ENCODE measurements at places on chromosomes 3 and 15. TPM values are rescaled to one million over a fixed set of nuclear protein-coding genes. Genes with fewer than 3 reads are reported as not detected.

Gene DALRD3
- total RNA-seq: 21.5 TPM

Gene A4GNT
- total RNA-seq: not detected

Gene DISP2
- total RNA-seq: 4.6 TPM

Gene KPNA4
- 60.5 TPM for total RNA-seq

Gene EXD1
- total RNA-seq: not detected

Gene CNTN3
- total RNA-seq: not detected

Gene MKRN3
- total RNA-seq: 17.3 TPM

Gene ACOX2
- 9.5 TPM for total RNA-seq

Gene ZNF660
- total RNA-seq: not detected

Gene NISCH
- 61.1 TPM for total RNA-seq

DNA sequence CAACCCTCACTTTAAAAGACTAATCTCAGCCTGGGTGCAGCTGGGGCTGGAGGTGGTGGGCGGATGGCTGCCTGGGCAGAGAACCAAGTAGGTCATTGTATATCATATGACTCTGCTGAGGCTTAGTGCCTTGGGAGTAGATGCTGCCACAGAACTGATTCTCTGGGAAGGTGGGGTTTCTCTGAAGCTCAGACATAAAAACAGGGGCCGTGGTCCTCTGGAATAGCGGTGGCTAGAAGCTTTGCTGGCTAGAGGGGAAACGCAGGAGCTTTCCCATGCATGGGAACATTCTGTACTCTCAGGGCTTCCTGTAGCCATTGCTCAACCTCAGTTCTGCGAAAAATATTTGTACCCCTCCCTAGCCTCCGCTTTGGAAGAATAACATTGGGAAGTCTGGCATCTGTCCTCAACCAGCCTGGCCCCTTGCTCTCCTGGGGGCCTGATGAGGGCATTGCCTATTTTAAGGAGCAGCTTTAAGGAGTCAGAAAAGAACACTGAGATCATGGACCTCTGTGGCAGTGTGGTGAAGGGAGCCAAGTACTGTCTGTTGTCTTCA lies 14.7 kb downstream of the TIMP4 start:
- DNase-seq: no peak

DNA sequence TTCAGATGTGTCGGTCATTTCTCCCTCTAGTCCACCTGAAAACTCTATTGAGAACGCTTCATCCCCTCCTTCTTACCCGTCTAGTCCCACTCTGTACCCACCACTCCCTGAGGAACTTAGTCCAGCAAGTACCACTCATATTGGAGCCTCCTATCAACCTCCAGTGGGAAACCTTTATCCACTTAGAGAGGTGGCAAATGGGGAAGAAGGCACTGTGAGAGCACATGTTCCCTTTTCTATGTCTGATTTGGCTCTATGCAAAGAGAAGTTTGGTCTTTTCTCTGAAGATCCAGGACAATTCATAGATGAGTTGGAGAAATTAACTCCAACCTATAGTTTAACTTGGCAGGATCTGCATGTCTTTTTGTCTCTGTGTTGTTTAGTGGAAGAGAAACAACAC lies 17.0 kb upstream of the RPN1 start:
- DNase-seq: no peak

- DNase-seq: no peak
These were observed 256.9 kb downstream of the EPHA3 start for GRCh38 chr3:89364314-89364713.

DNA sequence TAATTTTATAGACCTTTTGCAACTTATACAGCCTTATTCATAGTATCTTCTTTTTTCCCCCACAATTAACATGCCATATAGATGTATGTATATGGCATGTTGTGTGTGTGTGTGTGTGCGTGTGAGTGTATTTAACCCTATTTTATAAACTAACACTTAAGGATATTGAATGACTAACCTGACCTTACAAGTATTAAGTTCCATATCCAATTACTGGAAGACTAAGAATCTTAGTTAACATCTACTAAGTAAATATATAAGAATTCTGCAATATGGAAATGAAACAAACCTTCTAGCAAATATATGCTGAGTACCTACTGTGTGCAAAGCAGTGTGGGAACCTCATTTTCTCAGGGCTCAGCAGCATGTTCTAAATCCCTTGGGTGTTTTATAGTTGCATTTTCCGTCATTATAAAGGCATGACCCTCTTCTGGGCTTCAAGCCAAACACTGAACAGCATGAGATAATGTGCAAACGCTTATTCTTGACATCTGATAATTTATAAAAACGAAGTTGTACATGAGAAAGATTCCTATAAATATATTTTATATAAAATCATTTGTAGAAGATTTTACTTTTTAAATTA lies 105.5 kb downstream of the NLGN1 start:
- DNase-seq: no peak

GRCh38 chr3:71083726-71084131 lies 499.8 kb downstream of the FOXP1 start:
- no peak for DNase-seq

DNA sequence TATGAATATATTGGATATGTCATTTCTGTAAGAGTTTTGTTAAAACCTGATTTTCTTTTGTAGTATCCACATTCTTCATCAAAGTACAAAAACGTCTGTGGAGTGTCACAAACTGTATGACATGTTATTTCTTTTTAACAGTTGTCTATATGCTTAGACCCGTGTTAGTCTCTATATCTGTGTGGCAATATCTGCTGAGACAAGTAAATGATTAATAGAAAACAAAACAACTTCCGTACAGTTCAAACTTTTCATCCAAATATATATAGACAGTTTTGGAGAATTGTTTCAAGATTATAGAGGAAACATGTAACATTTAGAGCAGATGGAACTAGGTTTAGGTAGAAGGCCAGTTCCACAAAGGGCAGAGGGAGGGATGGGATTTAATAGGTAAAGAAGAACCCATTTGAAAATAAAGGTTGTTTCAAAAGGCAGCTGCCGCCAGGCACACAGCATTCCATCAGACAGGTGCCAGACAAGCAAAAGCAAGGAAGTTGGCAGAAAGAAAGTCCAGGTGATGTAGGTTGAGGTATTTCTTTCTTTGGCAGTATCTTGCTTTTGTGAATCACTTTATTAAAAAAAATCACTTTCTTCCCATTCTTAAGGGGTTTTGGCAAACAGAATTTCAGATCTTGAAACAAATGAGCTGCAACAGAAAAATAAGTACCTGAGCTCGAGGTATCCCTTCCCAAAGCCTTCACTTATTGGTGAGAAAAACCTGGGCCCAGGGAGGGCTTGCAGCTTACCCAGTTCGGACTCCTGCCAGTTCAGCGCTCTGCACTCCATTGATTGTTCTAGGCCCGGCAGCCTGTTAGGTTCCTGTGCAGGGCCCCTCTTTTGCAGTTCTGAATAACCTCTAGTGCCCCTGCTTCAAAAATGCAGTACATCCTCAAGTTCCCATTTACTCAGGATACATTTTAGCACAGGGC lies 49.0 kb downstream of the LRRN1 start:
- DNase-seq: no peak

- no peak for DNase-seq
These were observed 133.2 kb downstream of the ANXA2 start for GRCh38 chr15:60264566-60264965.

DNA sequence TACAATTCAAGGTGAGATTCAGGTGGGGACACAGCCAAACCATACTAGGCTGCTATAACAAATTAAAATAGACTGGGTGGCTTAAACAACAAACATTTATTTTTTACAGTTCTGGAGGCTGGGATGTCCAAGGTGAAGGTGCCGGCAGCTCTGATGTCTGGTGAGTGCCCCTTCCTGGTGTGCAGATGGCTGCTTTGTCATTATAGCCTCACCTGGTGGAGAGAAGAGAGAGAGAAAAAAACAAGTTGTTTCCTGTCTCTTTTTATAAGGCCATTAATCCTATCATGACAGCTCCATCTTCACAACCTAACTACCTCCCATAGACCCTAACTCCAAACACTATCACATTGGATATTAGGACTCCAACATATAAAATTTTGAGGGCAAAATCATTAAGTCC lies 279.7 kb downstream of the ZIC1 start:
- no peak for DNase-seq

GRCh38 chr15:80487839-80488390 lies 83.7 kb downstream of the ARNT2 start:
- no peak for DNase-seq

- no peak for DNase-seq
These were observed 437.0 kb upstream of the PPP2R3A start for GRCh38 chr3:135528413-135529015.

GRCh38 chr15:68145706-68146105 lies 59.4 kb downstream of the CALML4 start:
- DNase-seq: no peak

- no peak for DNase-seq
These were observed 411 bp upstream of the EIF2B5 start for GRCh38 chr3:184134746-184135148.

DNA sequence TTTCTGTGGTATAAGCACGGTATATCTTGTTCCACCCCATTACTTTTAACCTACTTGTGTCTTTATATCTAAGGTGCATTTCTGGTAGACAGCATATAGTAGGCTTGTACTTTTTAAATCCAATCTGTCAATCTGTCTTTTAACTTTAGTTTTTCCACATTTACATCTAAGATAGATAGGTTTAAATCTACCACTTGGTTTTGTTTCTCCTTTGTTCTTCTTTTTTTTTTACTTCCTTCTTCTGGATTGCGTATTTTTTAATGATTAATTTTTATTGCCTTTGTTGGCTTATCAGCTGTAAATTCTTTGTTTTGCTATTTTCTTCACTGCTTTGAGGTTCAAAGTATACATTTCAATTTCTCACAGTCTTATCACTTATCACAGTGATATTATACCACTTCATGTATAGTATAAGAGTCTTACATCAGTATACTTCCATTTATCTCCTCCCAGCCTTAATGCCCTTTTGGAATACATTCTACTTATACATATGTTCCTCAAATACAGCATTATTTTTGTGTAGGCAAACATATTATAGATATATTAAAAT lies 31.0 kb downstream of the IQCB1 start:
- no peak for DNase-seq

- no peak for DNase-seq
These were observed 1017.4 kb downstream of the SQOR start for GRCh38 chr15:46652266-46652665.

GRCh38 chr3:13046569-13047274 lies 26.5 kb downstream of the IQSEC1 start:
- no peak for DNase-seq

GRCh38 chr3:25781145-25781757 lies 2.0 kb downstream of the NGLY1 start:
- no peak for DNase-seq

GRCh38 chr3:39147711-39148434 lies 5.5 kb downstream of the CSRNP1 start:
- DNase-seq: no peak

DNA sequence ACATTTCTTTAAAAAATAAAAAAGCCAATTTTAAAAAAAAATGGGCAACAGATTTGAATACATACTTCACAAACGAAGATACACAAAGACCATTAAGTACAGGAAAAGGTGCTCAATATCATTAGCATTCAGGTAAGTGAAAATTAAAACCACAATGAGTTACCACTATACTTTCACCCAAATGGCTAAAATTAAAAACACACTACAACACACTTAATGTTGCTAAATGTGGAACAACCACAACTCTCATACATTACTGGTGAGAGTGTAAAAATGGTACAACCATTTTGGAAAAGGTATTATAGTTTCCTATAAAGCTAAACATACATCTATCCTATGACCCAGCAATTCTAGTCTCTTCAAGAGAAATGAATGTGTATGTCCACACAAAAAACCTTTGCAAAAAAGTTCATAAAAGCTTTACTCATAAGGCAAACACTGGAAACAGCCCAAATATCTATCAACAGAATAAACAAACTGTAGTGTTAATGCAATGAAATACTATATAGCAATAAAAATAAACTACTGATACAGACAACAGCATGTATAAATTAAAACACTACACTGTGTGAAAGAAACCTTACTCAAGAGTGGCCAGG lies 14.9 kb downstream of the IP6K1 start:
- DNase-seq: no peak

DNA sequence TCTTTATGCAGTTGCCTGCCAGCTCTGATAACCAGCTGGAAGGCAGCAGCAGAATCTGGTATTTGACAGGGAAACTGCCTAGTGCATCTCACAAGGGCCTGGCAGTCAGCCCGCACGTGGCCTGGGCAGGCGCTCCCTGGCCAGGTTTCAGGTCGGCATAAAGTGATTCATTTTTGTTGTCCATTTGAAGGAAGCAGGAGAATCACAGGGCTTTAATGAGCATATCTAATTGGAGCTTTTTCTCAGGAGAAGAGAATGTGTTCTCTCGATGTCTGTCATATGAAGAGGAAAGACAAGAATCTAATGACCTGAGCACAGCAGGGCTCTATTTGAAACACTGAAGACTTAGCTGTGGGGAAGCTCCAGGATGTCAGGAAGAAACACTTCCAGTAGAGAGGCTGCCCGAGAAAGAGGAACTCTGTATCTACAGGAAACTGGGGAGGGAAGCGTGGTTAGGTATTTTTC lies 98.8 kb upstream of the MB21D2 start:
- DNase-seq: no peak

GRCh38 chr15:77282333-77282732 lies 137.6 kb downstream of the PEAK1 start:
- DNase-seq: no peak

GRCh38 chr3:43284171-43284570 lies 2.2 kb upstream of the SNRK start:
- no peak for DNase-seq

GRCh38 chr3:146521394-146521793 lies 23.0 kb downstream of the PLSCR1 start:
- DNase-seq: no peak

- DNase-seq: no peak
These were observed at the start of gene PRRT3 for GRCh38 chr3:9951962-9952805. Gene PRRT3 (minus strand): TSS chr3:9952408. CDS start chr3:9950115, 2,293 bp downstream.

DNA sequence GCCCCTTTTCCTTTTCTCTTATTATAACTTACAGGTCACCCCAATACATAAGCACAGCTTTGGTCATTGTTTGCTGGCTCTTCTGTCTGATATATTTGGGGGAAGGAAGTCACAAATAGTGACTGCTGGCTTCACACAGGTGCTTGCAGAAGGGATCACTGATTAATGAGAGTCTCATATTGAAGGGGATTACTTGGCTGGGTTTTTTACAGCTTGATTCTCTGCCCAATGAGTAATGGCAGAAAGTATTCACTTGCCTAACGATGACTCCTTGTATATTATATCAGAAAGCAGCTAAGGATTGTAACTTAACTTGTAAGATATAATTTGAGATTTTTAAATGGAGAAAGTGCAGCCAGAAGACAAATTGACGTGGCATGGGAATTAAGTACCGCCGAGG lies 119.3 kb upstream of the PFN2 start:
- no peak for DNase-seq

- no peak for DNase-seq
These were observed 306.8 kb upstream of the STT3B start for GRCh38 chr3:31225923-31226322.

GRCh38 chr3:150079029-150079739 lies 108.5 kb upstream of the PFN2 start:
- DNase-seq: no peak

- no peak for DNase-seq
These were observed 44.6 kb downstream of the ARHGAP31 start for GRCh38 chr3:119338754-119339153.

- DNase-seq: no peak
These were observed 208.4 kb upstream of the KBTBD8 start for GRCh38 chr3:66789580-66790237.

GRCh38 chr3:25901796-25902195 lies 111.9 kb downstream of the OXSM start:
- no peak for DNase-seq

GRCh38 chr15:31230630-31231485 lies 95.8 kb upstream of the KLF13 start:
- no peak for DNase-seq
